ENCODE measurements at places on chromosomes 2 and 18.

DNA sequence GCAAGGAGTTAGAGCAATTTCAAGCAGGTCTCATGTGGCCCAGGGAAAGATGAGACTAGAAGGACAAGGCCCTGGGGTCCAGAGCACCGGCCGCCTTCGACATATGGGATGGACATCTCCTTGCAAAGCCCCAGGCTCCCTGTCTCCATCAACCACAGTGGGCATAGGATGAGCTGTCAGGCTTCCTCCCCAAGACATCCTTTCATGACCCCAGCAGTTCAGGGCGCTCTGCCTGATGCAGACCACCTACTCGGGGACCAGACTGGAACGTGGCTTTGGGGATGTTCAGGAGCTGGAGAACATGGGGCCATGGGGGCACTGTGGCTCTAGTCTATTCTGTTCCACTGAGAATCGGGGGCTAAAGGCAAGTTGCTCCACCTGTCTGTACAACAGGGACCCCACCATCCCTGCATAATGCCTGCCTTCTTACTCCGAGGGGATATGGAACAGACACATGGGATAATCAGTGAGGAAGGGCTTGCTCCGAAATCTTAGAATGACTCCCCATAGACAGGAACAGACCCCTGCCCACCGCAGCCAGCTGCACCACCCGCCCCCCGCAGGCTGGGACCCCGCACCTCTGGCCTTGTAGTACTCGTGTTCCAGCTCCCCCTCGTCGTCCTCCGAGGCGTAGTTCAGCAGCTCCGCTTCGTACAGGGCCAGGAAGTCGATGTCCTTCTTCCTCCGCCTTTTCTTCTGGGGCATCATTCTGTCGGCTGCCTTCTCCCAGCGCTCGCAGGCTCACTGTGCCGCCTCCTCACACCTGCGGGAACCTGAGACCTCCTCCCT is 500 bp downstream of the LOXHD1 start:
- no peak for DNase-seq

DNA sequence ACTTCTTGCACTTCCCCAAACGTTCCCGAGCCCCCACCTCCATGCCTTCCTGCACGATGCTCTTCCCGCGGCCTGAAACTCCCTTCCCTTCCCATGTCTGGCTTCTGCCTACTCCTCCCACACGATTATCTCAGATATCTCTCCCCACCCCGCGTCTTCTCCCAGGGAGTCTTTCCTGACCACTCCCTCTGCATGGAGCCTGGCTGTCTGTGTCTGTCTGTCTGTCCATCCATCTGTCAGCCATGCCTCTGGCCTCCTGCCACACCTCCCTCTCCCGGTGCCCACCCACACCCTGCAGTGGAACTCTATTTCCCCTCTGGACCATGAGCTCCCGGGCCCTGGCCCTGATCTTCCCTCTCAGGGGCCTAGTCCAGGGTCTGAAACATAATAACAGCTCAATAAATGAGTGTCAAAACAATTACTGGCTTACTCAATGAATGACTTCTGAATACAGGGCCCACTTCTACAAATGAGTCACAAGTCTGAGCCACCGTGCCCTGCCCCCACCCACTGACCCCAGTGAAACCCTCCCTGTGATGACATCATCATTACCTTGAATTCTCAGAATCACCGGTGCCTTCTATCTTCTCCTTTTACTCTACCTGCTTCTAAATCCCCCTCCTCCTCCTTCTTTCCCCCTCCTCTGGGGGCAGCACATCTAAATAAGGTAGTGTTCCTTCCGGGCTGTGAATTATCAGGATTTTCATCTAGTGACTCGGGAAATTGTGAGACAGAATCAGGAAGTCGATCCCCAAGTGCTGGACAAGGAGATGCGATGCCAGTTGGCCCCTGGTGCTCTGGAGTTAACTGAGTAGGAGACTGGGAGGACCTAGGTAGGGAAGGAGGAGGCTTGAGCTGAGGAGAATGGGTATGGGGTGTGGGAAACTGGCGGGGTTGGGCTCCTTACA is 46.1 kb upstream of the PLB1 start:
- peak; percentile 31 for DNase-seq

GRCh38 chr18:29321561-29321960 is 1144.6 kb upstream of the CDH2 start:
- DNase-seq = no peak

DNA sequence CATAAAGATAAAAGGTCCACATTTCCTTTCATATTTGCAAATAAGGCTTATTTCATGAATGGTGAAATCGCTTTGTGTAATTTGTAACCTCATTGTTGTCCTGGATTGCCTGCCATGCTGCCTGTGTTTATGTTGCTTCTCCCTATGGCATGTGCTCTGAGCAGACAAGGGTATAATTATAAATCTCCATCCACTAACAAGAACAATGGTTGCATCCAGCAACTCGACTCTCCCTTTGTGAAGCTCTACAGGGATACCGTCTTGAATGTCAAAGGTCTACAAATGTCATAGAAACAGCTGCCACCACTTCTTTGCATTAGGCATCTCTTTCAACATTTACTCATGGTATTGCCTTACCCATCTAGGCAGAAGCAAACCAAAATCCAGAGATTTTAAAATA is 209.6 kb downstream of the SLC8A1 start:
- no peak for DNase-seq

GRCh38 chr2:33000986-33001385 is 54.2 kb downstream of the LTBP1 start:
- no peak for DNase-seq

GRCh38 chr2:10792660-10793400 is 19.8 kb downstream of the PDIA6 start:
- DNase-seq = no peak

GRCh38 chr2:241659150-241659739 is 21.8 kb downstream of the ATG4B start:
- peak; percentile 77 for DNase-seq

GRCh38 chr2:165239230-165239629 is at the start of gene SCN2A:
TSS of gene SCN2A (plus strand) at chr2:165239414. CDS start at chr2:165295824, 56,410 bp downstream.
- peak; percentile 82 for DNase-seq

GRCh38 chr18:79787865-79788733 is 9.6 kb upstream of the KCNG2 start:
- DNase-seq = no peak
